Activated effector memory CD4-positive, alpha-beta T cell treated with Interleukin-2 at 50 U/mL for 16 hours (primary cell): ENCODE measurements at places on chromosomes 7 and 10.
A peak's percentile ranks its signal among the peaks of the same experiment; 100 is the strongest.

GRCh38 chr10:67306588-67307205 is 380.9 kb downstream of the LRRTM3 start:
- no peak for DNase-seq

GRCh38 chr7:44338600-44338999 is 13.2 kb upstream of the CAMK2B start:
- DNase-seq = no peak

- no peak for DNase-seq
These were observed 48.1 kb downstream of the RGS10 start for GRCh38 chr10:119494236-119495020.

- DNase-seq = no peak
These were observed 58.2 kb downstream of the RBM33 start for GRCh38 chr7:155702616-155703015.

- no peak for DNase-seq
These were observed 91.1 kb downstream of the BUB3 start for GRCh38 chr10:123245264-123245663.

DNA sequence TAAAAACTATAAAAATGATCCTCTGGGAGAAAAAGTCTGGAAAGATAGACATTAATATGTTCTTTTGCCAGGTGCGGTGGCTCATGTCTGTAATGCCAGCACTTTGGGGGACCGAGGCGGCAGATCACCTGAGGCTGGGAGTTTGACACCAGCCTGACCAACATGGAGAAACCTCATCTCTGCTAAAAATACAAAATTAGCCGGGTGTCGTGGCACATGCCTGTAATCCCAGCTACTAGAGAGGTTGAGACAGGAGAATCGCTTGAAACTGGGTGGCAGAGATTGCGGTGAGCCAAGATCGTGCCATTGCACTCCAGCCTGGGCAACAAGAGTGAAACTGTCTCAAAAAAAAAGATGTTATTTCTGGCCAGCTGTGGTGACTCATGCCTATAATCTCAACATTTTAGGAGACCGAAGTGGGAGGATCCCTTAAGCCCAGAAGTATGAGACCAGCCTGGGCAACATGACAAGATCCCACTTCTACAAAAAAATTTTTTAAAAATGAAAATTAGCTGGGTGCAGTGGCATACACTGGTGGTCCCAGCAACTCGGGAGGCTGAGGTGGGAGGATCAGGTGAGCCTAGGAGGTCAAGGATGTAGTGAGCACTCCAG is 101.9 kb upstream of the LRRN3 start:
- no peak for DNase-seq

DNA sequence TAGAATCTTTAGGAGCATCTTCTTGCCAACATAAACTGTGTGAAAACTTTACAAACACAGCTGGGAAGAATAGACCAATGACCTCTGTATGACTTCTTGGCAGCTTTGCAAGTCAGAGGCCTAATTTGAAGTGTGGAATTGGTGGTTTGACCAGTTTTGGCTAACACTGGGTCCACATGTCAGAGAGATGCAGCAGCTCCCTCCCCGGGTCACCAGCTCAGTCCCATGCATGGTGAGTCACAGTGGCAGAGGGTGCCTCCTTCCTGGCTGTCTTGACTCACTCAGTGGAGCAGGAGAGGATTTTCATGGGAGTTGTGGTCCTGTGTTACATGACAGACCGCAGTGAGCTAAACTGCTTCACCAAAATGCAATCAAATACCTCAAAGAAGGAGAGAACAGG is 8.2 kb upstream of the STARD3NL start:
- no peak for DNase-seq

- DNase-seq = no peak
These were observed 85.7 kb upstream of the AOAH start for GRCh38 chr7:36810032-36810431.

DNA sequence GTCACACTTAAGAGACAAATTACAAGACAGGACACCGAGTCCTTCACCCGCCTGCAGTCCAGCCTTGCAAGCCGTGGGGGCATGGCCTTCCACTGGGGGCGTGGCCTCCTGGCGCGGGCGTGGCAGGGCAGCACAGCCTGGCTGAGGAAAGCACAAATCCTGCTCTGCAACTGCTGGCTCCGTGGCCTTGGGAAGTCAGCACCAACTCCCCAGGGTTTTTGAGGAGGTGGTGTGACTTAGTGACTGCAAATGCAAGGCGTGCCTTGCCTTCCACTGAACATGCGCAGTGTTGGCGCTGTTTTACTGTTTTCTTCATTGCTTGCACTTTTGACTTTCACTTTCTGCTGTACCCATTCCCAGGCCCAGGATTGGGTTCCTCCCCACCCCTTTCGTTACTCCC is 12.9 kb upstream of the BMS1 start:
- no peak for DNase-seq

DNA sequence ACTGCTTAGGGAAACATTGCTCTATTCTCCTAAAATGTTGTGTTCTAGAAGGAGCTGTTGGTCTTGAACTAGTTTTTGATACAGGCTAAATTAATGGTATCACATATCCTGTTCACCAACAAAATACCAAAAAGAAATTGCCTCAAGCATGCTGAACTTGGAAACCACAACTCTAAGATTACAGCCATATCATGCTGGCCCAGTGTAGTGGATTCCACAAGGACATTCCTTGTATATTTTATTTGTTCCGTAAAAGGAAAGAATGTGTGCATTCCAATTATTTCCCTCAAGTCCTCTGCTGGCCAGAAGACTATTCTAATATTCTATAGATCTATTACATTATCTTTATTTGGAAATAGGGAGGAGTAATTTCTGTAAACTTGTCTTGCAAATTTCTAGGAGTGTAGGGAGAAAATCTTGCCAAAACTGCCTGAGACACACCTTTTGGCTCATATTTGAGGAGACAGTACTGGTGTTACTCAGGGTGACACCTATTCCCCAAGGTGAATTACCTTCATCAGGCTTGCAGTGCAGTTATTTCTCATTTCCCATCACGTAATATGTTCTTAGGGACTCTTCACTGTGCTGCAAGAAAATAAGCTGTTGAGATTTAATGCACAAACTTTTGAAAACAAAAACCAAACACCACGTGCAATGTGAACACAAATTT is 1.9 kb upstream of the NEBL start:
- DNase-seq = no peak

GRCh38 chr10:108894402-108895301 is 1028.7 kb downstream of the XPNPEP1 start:
- no peak for DNase-seq

DNA sequence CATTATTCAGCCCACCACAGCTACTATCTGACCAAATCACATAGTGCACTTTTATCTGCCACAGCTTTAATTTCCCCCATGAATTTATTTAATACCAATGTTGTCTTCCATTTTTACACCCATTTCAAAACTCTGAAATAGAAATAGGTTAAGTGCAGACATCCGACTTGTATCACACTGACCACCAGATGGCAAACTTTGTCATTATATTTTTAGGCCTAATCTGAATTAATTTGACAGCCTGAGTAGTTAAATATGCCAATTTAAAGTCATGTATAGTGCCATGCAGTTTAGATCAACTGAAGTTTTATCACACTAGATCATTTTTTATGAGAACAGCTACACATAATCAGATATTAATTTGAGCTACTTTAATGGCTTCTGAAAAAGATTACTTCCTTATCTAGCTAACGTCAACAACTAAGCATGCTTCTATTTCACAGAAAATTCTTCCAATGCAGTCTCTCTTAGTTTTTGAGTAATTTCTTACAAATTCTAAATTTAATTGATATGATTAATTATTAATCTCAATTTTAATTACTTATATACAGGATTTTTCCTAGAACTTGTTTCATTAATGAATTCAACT is 566.4 kb downstream of the GFRA1 start:
- no peak for DNase-seq

GRCh38 chr10:84329986-84330651 is 1.7 kb downstream of the CCSER2 start:
- peak; percentile 13 for DNase-seq

- DNase-seq = no peak
These were observed 38.9 kb downstream of the TMEM229A start for GRCh38 chr7:123993996-123994395.

DNA sequence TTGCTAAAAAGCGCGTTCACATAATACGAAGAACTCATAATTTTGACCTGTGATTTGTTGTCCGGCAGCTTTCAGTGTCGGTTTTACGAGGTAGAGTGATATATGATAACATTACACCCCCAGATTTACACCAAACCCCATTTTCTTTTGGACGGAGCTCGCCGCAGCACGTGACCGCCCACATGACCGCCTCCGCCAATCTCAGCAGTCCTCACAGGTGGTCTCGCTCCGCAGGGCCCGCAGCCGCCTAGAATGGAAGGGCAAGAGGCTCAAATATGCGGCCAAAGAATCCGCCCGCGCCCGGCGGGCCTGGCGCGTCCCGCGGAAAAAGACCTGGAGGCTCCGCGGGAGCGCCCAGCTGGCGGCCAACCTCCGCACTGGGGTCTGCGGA is at the start of gene HOXA7:
HOXA7 (minus strand) TSS at position 168 of the 391 bp plus-strand sequence; CDS start at position 38, 130 bp downstream.
- DNase-seq = no peak

DNA sequence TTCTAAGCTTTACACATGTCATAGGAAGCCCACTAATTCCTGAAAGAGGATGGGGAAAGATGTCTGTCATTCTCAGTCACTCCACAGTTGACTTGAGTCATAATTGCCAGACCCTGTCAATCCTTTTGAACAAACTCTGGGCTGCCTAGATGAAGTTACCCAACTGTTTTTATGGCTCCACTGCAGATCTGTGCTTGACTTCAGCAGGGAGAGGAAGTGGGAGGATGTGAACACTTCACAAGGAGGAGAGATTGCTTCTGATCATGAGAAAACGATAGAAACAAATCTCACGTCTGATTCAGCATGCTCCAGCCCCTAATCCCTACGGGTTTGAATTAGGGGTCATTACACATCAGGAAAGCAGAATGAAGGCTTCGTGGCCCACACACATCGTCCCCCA is 596.6 kb upstream of the CELF2 start:
- DNase-seq = no peak

DNA sequence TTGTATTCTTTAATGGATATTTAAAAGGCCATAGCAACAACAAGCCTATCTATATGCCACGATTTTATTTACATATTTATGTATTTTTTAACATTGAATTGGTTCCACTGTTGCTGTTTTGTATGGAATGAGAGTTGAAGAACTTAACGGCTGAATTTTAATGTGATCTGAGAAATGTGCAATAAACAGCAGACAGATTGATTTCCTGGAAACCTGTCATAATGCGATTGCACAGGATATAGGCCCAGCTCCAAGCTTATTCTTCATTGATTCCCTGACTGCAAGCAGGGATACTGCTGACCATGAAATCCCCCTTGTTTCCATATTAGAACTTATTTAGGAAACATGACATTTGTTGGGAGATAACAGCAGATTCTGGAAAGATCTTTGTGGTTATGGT is 195.6 kb downstream of the KCND2 start:
- no peak for DNase-seq

DNA sequence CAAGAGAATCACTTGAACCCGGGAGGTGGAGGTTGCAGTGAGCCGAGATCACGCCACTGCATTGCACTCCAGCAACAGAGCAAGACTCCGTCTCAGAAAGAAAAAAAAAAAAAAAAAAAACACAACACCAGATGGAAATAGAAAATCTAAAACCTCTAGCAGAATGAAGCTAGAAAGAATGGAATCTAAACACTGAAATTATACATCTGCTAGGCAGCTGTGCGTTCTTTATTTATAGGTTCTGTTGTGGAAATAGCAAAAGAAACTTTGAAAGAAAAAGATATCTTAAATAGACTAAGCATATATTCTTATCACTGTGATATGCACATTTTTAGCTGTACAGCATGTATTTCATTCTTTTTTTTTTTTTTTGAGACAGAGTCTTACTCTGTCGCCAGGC is 17.1 kb downstream of the BMPR1A start:
- DNase-seq = no peak

GRCh38 chr7:31408140-31408729 is 67.7 kb upstream of the NEUROD6 start:
- DNase-seq = no peak

DNA sequence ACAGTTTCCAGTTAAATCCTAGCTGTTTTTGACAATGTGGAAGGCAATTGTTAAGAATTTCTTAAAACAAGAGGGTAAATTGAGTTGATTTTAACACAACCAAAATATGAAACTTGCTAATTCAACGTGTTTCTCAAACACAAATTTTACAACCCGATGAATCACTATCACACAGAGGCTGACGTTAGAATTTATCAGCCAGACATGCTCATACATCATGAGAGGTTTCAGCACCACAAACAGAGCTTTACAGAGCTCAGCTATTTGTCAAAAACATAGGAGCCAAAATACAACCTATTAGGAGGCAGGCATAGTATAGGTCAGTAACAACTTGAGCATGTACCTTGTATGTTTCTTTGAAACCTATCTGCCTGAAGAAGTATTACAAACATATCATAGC is 36.1 kb downstream of the LRRN3 start:
- no peak for DNase-seq

DNA sequence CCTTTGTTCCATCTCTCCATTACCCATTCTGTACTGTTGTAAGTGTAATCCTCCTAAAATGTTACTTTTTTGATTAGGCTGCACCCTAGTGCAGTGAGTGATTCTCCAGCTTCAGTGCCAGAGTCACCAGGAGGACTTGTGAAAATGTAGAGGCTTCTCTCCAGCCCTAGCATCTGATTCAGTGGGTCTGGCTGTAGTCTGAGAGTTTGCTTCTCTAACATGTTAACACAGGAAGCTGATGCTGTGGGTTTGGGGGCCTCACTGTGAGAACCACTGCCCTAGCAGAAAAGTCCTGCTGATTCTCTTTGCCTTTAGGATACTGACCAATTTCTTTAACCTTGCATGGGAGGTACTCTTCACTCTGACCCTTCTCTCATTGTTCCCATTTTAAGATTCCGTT is 24.4 kb downstream of the CSGALNACT2 start:
- DNase-seq = no peak

DNA sequence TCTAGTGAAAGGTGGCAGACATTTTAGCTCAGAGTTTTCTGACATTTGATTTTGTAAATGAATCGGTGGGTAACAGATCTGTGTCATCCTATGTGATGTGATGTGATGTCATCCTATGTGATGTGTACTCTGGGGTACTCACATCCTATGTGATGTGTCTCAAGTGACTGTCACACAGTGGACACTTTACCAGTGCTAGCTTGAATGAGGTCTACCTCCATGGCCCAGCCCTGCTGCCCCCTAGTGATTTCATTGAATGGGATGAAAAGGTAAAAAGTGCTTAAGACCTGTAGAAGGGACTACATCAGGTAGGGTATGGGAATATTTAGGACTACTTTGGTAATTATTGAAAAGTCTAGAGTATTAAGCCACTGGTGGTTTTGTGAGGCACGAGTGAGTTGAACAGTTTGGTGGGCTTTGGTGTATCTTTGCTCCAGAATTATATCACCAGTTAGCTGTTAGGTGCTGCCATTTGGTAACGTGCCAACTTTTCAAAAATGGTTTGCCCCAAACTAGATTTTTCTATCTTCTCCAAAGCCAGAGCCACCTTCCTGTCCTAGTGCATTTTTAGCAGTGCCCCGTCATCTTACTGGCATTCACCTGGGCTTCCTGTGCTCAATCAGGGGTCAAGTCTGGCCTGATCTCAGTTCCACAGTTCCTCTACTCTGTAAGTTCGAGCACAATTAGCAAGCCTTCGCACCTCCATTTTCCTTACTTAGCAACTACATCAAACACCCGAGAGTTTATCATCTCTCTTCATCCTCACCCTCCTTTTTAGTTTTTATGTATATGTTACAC is 9.7 kb downstream of the EIF4H start:
- no peak for DNase-seq
